Stimulated activated CD8-positive, alpha-beta memory T cell treated with anti-CD3 and anti-CD28 coated beads, Interleukin-4, amount 100 ng/mL, for 1 hour (primary cell): ENCODE measurements at places on chromosomes 6 and 20.

GRCh38 chr6:105739764-105740163 is 336.9 kb upstream of the PREP start:
- no peak for DNase-seq

GRCh38 chr20:63542031-63542559 is 4.9 kb upstream of the PTK6 start:
- DNase-seq = no peak

DNA sequence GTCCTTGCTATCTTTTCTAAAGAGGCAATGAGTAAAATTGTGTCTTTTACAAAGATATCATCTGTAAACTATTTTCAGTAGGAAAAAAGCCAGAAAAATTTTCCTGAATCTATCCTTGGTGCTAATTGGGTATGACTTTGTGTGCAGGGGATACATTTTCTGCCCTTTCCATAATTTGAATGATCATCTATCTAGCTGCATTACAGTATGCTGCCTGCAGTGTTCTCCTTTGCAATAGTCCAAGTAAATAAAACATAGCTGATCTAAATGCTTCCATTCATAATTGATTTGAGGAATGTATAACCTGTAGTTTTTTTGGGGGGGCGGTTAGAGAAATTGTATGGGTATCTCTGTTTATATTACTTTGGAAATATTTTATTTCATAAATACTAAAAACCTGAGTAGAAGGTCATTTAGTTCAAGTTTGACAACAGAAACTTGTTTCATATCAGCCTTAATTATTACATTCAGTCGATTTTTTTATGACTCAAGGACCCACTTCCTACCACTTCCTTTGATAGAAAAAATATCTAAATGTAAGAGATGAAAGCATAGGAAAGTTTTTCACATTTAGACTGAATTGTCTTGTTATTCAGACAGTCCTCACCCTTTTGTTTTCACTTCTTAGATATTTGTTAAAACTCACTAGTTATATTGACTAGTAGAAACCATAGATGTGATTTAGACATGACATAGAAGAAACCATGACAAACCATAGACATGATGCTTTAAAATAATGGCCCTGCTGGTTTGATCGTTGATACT is 75.3 kb downstream of the AIG1 start:
- no peak for DNase-seq

DNA sequence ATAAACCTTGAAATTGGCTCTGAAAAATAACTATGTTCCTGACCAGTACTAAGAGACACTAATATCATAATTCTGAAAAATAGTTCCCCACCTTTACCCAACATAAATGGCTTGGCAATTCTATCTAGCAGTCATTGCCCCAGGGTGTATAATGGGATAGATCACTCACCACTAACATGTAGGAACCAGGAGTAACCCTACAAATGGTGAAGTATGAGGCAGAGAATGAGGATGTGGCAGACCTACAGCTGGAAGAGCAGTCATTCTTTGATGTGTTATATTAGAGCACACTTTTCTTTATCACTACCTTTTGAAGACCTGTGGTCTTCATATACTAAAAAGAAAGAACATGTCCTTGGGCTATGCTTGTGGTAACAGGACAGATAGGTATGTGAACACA is 136.5 kb upstream of the SYNDIG1 start:
- DNase-seq = no peak

- DNase-seq = no peak
Observed at GRCh38 chr20:40008177-40008576, 680.9 kb downstream of the MAFB start.

- DNase-seq = no peak
Observed at GRCh38 chr6:110399219-110400071, 15.9 kb downstream of the DDO start.

GRCh38 chr6:15796130-15796771 is 133.4 kb upstream of the DTNBP1 start:
- no peak for DNase-seq

DNA sequence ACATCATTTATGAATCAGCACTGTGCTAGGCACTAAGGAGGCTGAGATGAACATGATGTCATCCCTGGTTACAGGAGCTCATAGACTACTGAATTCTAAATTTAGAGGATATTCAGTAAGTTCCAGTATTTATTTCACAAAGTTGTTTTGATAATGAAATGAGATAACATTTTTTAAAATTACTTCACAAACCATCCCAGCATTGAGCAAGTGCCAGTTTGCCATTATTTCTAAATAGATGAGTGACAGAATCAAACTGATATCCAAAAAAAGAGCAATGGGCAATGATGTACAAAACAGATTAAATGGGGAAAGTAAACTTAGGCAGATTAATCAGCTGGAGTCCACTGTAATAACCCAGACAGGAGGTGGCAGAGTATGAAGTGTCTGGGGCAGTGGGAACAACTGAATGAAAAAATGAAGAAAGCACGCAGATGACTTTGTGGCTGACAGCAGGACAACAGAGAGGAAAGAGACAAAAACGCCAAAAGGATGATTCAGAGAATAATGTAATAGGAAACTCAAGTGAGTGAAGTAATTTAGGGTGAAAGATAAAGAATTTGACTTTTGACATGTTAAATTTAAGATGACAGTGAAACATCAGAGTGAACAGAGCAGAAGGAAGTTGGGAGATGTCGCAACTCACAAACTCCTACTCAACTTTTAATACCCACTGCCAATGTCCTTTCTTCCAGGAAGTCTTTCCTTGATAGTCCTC is 70.2 kb downstream of the RCAN2 start:
- DNase-seq = no peak

DNA sequence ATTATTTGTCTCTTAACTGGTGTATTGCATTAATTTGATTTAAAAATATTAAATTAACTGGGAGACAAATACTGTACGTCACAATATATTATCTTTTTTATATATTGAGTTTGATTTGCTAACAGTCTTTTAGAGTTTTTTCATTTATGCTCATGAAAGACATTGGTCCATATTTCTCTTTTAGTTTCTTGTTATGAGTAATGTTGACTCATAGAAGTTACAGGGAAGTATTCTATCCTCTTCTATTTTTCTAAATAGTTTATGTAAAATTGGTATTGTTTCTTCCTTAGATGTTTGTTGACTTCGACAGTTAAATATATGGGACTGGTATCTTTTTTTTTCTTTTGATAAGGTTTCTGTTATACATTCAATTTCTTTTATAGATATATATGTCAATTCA is 1115.6 kb upstream of the CITED2 start:
- DNase-seq = no peak

GRCh38 chr20:23265226-23265625 is 85.4 kb upstream of the NXT1 start:
- no peak for DNase-seq

DNA sequence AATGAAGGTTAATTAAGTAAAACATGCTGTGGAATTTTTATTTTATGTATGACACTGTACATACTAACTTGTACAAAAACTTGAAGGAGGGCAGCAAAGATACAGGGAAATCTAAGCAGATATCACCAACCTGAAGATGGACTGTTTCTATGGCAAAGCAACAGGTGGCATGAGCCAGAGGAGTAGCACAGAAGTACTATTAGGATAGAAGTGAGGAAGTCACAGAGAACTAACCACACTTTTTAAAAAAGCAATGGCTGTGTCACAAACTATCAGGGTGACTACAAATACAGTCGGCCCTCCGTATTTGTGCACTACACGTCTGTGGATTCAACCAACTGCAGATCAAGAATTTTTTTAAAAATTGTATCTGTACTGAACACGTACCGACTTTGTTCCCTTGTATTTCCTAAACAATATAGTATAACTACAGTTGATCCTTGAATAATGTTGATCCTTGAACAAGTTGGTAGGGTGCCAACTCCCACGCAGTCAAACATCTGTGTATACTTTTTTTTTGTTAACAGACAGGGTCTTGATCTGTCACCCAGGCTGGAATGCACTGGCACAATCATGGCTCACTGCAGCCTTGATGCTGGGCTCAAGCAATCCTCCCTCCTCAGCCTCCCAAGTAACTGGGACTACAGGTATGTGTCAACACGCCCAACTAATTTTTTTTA is 61.0 kb downstream of the NUDT3 start:
- DNase-seq = no peak

DNA sequence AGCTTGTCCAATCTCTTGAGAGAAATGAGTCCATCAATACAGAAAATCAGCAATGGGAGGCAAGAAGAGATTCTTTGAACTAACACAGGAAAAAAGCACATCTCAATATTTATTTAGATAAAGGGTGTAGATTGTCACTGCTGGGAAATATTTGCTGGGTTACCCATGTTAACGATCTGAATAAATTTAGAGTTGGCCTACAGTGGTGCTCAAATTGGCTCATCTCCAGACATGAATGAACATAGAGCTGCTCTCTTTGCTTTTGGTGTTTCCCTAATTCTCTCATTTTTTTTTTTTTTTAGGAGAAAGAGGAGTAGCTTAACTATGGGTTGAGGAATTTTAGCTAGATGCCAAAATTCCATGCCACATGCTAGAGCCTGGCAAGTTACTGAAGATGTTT is 471.2 kb downstream of the PKHD1 start:
- DNase-seq = no peak

GRCh38 chr6:1525364-1526038 is 84.2 kb upstream of the FOXC1 start:
- no peak for DNase-seq

DNA sequence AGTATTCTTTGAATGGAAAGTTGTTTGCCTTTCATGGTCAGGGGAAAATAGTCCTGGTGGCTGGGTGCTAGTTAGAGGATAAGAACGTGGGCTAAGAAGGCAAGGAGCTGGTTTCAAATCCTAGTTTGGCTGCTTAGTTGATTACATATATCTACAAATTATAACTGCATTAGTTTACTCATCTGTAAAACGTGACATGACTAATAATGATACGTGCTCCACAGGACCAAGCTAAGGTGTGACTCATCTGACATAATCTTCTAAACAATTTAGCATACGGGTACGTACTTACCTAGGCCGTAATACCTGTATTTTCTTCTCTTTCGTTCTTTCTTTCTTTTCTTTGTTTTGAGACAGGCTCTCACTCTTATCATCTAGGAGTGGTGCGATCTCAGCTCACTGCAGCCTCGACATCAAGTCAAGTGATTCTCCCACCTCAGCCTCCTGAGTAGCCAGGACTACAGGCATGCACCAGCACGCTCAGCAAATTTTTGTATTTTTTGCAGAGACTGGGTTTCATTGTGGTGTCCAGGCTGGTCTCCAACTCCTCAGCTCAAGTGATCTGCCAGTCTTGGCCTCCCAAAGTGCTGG is 1274.2 kb upstream of the GJE1 start:
- DNase-seq = no peak

- DNase-seq = no peak
Observed at GRCh38 chr20:44180814-44181213, 6.2 kb downstream of the JPH2 start.

DNA sequence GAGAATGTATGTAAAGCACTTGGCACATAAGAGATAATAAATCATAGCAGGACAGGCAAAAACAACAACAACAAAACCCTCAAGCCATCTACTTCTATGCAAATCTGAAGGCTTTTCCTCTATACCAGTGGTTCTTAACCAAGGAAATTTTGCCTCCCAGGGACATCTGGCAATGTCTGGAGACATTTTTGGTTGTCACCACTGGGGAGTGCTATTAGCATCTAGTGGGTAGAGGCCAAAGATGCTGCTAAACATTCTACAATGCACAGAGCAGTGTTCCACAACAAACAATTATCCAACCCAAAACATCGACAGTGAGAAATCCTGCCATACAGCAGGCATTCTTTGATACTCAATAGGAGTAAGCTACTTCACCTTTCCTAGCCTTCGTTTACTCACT is 28.2 kb downstream of the NDRG3 start:
- no peak for DNase-seq

DNA sequence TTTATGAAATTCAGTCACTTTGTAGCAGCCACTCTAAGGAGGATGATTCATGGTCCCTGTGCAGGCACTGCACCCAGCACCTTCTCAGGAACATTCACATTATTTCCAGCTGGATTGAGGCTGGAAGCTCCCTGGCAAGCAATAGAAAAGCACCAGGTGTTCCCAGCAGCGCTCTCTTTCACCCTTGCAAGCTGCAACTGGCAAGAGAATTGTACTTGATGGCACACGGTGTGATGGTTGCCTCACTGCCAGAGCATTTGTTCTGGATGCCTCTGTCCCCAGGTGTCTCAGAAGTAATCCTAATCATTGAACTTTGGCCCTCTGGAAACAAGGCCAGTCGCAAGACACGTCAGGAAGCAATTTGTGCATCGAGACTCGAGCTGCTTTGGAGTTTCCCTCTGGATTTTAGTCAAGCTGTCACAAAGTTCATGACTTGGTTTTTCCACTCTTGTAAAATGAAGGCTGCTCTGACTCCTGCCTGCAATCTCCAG is 24.9 kb upstream of the PHACTR2 start:
- DNase-seq = no peak

DNA sequence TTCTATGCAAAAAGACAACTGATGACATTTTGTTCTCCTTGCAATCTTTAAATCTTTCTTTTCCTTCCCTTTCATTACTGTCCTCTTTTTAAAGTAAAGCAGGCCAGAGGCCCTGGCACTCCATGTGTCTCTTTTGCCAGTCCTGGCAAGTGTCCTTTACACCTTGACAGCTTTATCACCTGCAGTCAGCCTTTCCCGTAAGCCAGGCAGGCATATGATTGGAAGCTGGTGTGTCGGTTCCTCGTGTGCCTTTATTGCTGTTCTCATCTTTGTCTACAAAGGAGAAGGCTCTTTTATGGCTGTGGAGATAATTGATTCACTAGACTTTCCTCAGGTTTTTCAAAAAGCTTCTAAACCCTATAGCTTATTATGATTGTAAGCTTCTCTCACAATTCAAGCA is 162.3 kb upstream of the FBXL4 start:
- no peak for DNase-seq

DNA sequence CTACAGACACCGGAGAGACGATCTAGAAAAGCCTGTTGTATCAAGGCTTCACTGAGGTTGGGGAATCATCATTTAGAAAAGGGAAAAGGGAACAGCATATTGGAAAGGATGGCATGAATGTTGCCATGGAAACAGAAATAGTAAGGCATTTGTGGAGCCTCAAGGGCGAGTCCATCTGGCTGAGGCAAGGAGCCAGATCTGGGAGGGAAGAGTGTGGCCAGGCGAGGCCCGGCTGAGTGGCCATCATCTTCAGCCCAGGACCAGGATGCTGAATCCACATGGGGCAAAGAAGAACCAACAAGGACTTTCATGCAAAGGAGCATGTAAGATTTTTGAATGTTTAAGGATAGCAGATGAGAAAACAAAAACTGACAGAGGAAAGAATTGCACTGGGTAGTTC is 85.8 kb downstream of the MAP3K5 start:
- no peak for DNase-seq

GRCh38 chr20:54305421-54305820 is 97.5 kb downstream of the PFDN4 start:
- DNase-seq = no peak

GRCh38 chr20:47392721-47393073 is 36.2 kb upstream of the ZMYND8 start:
- DNase-seq = no peak

GRCh38 chr6:47535316-47536225 is 58.0 kb downstream of the CD2AP start:
- DNase-seq = no peak

DNA sequence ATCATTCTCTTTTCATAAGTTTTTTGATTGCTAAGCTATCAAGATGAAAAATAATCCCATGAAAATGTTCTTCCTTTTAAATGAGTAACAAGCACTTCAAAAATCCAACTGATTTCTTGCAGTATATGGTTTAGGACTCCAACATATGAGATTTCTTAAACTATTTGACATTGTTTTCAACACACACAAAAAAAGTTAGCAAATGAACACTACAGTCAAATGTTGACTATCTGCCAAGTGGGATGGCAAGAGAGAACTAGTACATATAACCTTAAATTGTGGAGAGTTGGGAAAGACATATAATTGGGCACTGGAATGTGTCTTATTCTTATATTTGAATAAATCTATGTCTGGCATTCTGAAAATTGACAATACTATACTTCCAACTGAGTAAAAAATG is 15.6 kb downstream of the COL21A1 start:
- DNase-seq = no peak
